Ascending aorta (tissue), 2 donors: ENCODE measurements at places on chromosomes 5 and 9. TPM values are rescaled to one million over a fixed set of nuclear protein-coding genes. Genes with fewer than 3 reads are reported as not detected.

Gene TRIM7
- total RNA-seq: 6.1 TPM

GRCh38 chr9:14939378-14939777 lies 29.1 kb upstream of the FREM1 start:
- DNase-seq: no peak

Gene COL27A1
- 9.3 TPM for total RNA-seq

DNA sequence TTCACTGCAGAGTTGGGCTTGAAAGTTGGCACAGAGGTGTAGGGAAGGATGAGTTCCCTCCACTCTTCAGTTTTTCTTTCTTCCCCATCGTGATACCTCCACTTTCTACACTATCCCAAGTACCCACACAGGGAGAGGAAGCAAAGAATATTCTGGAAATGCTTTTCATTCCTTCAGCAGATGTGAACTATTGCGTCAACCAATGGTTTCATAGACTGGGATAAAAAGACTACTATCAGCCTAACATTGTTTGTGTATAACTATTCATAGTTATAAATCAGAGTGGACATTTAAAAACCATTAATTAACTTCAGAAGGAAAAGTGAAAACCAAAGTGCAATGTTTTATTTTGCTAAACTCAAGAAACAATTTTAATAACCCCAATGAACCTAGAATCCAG lies 63.6 kb upstream of the MAMDC2 start:
- DNase-seq: no peak

DNA sequence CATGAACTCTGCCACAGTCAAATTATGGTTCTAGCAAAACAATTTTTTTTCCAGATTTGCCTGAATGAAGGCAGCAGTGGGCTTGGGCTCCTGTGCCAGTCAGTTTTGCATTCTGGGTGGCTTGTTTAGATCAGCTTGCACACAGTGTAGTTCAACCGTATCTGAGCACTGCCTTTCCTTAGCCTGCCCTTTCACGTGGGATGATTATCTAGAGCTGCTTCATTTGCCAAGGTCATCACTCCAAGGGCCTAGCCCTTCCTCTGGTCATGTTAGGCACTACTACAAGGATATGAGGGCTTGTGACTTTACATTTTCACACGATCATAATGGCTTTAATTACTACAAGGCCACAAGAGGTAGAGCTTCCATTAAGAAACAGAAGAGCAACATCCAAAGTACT lies 150.6 kb upstream of the EFNA5 start:
- no peak for DNase-seq
